ENCODE measurements at places on chromosomes 7 and 10.

DNA sequence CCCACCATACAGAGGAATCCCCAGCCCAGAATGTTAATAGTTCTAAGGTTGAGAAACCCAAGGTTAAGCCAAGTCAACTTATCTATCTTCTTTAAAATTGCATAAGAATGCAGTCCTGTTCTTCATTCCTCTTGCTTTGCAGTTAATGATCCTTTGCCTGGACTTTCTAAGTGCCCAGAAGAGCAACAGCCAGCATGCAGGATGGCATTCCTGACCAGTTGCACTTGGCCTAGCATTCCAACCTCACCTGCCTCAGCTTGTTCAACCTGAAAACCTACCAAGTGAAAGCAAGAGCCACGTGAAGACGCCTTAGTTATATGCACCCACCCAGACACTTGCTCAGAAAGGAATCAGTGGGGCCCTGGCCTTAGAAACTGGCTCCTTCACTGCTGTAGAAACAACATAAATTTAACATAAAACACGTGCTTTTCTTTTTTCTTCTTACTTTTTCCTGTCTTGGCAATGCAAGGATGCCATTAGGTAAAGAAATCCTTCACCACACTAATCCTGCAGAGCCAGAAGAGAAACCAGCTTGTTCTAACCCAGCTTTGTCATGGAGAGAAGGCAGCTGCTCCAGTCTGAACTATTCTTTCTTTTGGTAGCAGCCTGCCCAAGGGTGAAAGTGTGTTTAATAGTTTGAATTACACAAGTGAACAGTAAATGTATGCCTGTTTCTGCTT lies 25.0 kb downstream of the EGFR start:
- DNase-seq: no peak

GRCh38 chr7:147251751-147252325 lies 1135.2 kb downstream of the CNTNAP2 start:
- no peak for DNase-seq

DNA sequence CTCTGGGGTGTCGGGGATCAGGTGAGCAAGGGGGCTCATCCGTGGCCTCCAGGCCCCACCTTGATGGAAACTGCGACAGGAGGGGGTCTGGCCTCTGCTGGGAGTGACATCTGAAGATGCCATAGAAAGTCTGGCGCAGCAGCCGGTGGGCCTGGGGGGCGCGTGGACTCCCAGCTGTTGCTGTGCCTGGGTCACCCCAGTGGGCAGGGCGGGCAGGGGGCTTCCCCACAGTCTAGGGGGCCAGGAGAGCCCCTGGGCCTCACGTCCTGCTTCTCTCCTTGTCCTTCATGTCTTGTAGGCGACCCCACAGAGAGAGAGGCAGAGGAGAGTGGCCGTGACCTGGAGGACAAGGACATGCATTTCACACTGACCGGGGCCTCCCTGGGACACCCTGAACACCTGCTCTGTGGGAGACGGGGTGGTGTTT lies 450.5 kb downstream of the DNAJB6 start:
- DNase-seq: no peak

DNA sequence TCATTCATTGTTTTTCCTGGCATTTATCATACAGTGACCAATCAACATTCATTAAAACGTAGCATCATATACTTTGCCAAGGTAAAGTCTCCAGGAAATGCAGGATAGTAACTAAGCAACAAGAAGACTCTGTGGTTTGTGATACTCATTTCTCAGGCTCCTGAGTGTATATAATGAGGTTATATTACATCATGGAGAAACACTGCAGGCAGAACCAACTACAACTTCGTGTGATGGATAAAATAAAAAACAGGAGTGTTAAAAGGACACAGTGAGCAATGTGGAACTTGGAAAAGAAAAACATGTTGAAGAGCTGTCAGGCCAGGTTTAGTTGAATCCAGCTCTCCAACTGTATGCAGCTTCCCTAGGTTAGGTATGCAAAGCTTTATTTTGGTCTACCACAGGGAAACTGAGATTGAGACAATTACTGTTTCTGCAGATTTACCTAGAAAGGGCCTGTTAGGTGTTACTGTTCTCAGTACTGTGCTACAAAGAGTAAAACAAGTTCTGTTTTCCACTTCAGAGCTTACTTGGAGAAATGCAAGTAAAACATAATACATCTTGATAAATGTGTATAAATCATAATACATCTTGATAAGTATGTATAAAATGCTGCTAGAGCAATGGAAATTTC lies 7.8 kb upstream of the CCNY start:
- DNase-seq: no peak

DNA sequence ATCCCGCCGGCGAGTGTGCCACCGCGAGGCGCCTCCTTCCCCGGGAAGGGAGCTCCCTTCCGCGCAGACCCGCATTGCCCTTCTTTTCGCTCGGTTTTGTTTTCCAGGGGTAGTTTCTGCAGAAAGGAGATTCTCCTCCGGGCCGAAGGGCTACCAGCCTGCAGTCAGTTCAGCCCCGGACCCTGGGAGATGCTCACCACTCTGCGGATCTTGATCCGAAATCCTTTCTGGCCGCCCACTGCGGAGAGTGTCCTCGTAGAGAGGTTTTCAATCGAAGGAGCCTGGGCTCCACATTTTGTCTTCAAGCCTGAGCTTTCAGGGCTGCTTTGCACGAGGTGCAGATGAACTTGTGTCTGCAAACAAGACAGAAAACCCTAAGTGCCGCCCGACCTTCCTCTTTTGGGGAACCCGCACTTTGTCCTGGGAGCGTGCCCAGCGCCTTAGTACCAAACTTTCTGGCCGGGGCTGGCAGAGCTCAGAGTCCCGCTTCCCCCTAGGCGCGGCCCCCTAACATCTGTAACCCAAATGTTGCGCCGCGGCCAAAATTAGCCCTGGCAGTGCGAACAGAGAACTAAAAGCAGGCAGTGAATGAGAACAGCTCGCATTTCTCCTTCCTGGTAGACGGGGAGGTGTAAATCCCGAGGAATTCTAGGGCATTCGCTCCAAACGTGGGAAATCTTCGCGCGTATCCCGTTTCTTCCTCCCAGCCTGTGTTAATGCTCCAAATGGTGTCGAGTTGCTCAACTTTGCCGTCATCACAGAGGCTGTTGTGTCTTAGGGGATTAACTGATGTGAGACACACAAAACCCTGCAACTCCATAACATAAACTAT lies 6.7 kb upstream of the EN2 start:
- DNase-seq: no peak

DNA sequence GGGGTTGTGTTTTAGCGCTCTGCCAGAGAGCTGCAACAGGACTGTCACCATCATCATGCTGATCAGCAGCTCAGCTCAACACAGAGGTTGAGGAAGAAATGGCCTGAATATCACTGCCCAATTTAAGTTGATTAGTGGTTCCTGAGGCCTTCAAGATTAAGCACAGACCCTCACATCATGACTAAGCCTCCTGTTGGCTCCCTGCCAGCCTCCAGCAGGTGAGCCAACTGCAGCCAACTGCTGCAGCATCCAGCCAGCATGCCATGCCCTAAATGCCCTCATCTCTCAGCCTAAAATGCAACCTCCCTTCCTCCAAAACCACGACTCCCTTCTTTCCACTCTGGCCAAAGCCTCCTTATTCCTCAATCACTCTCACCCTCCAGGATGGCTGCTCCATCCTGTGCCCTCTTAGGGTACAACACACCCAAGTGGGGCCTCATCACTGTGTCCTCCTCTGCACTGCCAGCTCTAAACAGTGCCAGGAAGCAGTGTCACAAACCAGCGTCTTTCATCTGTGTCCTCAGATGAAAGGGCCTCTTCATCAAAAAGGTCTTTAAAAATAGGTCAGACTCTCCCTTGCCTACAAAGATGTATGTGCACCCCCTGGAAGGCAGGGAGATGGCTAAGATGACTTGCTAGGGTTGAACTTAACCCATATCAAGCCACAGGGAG lies 259.3 kb downstream of the ZEB1 start:
- no peak for DNase-seq

DNA sequence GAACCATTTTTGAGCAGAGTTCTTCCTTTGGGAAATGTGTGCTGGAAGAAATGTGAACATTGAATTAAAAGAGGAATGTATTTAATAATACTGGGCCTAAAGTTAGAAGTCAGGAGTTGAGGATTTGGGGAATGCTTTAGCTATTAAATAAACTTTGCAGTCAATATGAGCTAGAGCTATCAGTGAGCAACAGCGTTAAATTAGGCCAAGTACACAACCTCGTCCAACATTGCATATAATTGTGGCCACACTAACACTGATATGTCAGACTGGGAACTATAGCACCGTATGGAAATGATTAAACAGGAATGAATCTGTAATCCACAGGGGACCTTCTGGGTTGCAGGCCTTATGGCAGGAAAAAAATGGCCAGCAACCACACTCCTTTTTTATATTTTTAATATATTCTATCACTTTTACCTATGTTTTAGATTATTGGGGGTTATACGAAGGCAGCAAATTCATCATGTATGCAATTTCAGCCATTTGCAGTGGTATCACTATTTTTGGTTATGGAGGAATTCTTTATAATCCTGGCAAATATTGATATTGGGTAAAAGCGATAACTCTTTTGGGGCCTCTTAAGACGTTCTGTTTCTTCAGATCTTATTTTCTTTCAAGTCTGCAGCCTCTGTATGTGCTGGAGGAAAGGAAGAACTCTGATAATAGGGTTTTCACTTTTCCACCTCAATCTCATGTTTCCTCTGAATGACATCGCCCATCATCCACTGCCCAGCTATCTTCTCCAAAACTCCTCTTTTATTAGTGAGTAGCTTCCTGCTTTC lies 236.3 kb upstream of the PLXDC2 start:
- no peak for DNase-seq

GRCh38 chr7:50206453-50207250 lies 97.9 kb upstream of the IKZF1 start:
- DNase-seq: no peak

DNA sequence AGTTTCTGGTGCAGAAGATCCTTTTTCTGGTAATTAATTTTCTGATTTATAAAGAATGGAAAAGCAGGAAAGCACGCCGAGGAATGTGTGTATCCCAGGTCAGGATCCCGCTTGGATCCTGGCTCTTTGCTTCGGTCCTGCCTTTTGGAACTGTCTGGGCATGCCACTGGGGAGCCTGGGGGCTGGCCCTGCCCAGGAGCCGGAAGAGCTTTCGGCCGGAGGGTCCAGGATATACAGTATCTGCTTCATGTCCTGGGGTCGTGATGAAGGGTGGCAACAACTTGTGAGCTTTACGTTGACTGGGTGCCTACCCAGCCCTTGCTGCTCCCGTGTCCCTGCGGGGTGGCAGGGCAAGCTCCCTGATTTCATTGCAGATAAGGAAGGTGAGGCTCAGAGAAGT lies 2.4 kb downstream of the SH2D4B start:
- no peak for DNase-seq

DNA sequence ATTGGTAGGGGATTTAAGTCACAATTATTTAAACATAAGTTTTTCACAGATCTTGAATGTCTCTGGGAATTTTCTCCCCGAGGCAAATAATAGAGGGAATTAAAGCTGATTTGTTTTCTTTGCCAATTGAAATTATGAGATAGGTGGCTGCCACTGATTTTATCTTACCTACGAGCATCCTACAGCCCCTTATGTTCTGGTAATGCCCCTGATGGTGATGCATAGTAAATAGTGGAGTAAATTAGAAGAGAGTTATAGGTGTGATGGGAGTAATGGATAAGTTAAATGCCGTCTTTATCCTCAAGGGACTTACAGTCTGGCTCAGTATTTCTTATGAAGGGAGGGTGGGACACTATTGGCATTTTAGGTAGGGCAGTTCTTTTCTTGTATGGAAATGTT lies 58.1 kb downstream of the HDAC9 start:
- DNase-seq: no peak

DNA sequence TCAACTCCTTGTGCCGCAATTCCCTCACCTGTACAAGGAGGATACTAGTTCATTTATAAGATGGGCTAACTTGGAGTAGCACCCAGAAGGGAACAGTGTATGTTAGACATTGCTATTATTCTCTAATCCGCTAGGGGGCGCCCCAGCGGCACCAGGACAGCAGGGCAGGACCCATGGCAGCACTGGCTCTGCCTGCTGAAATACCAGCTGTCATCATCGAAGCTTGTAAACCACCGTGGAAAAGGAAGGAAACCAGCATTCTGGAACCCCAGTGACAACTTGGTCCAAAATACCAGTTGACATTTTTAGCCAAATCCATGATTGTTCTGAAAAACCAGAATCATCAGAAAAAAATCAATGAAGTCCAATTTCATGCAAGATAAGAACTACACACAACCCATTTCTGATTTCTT lies 134.4 kb downstream of the ITGA8 start:
- DNase-seq: no peak

DNA sequence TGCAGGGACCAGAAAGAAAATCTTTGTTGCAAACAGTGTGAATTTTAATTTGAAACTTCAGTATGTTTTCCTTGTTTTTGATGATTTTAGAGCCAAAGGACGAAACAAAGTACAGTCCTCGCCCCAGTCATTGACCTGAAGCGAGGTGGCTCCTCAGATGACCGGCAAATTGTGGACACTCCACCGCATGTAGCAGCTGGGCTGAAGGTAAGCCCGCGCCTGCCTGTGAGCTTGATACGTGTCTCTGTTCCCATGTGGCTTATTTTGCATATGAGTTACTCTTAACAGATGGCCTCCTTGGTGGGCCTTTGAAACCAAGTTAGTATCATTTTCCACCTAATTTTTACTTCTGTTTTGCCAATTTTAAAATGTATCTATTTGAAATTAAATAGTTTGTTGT lies 12.3 kb downstream of the RBM17 start:
- DNase-seq: no peak

GRCh38 chr7:82600531-82600930 lies 157.0 kb upstream of the CACNA2D1 start:
- DNase-seq: peak; percentile 3

DNA sequence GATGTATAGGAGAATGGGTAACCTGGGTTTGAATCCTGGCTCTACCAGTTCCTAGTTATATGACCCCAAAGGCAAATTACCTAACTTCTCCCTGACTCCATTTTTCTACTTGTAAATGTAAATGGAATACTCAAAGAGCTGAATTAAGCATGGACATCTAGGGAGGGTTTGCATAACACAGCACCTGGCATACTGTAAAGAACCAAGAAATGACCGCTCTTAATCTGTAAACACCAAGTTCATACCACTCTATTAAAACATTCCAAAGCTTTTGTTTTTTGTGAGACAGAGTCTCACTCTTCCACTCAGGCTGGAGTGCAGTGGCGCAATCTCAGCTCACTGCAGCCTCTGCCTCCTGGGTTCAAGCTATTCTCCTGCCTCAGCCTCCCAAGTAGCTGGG lies 19.6 kb downstream of the MPP7 start:
- DNase-seq: no peak

GRCh38 chr10:103514244-103514643 lies 20.7 kb downstream of the NEURL1 start:
- no peak for DNase-seq
